ENCODE measurements at places on chromosomes 16 and 17.

DNA sequence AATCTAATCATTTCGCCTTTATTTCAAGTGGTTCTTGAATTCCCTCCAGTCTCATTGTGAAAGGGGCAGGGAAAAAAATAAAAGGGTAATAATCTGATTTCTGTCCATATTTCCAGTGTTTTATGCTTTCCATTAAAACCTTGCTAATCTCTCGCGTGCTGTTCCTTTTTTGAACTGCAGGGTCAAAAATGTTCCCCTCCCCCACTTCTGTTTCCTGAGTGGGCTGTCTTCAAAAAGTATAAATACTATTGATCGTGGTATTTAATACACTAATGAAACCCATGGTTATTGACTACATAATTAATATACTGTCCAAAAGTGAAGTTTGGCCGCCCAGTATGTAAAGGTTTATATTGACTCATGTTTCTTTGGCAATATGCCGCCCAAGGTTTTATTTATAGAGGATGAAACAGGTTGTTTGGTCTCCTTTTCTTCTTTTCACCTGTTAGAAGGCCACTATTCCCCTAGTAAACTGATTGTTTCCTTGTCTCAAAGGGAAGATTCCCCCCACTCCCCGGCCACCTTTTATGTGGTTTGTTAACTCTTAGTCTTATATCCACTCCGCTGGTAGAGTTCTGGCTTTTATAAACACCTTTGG, 69.7 kb downstream of the RPA1 start:
- no peak for DNase-seq

DNA sequence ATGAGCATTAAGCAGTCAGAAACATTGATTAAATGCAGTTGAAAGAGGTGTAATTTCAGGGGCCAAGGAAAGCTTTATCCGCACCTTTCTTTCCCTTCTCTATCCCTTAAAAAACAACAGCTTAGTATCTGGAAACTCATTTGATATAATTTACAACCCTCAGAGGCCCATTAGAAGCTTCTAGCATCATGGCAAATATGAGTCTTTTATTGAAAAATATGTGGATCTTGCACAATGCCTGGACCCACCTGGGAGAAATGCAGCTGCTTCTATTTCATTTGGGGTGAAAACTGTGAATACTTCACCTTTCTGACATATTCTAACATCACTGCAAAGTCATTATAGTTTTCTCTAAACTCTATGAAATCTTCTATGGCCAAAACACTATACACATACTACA, 492.2 kb upstream of the PSMD7 start:
- DNase-seq, result no peak

- no peak for DNase-seq
These were observed 341.0 kb downstream of the SEC14L1 start for GRCh38 chr17:77481476-77482374.

GRCh38 chr17:71380535-71380934, 740.3 kb upstream of the SOX9 start:
- no peak for DNase-seq

DNA sequence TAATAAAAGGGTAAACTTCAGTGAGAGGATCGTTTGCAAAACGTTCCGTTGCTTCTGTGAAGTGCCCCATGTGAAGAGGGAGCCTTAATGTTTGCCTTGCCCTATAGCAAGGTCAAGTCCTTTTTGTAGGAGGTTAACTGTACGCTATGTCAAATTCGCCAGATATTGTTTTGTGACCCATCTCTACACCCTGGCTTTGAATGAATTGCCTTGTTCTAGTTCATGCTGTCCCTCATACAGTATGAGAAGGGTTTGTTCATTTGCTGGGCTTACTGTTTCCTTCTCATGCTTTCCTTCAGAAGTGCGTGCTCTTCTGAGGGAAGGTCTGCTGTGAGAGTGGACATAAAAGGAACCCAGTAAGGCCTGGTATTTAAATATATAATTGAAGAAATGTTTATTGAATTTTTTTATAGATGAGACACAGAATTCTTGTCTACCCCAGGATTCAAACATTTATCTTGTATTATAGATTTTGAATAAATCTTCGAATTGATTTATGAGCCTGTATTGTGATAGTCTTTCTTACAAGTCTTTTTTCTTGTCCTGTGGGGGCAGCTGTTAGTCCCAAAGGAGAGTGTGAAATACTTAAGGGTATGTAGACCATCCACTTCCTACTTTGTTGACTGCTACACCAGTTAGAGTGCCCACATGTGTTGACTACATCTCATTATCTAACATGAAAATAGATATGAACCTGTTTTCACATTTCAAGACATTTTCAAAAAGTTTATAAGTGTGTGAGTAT, 1.7 kb downstream of the MAP3K3 start:
- no peak for DNase-seq

- no peak for DNase-seq
These were observed 30.8 kb upstream of the SPACA3 start for GRCh38 chr17:32960815-32961214.
